ENCODE measurements at places on chromosomes 3 and 15.
A peak's percentile ranks its signal among the peaks of the same experiment; 100 is the strongest.

DNA sequence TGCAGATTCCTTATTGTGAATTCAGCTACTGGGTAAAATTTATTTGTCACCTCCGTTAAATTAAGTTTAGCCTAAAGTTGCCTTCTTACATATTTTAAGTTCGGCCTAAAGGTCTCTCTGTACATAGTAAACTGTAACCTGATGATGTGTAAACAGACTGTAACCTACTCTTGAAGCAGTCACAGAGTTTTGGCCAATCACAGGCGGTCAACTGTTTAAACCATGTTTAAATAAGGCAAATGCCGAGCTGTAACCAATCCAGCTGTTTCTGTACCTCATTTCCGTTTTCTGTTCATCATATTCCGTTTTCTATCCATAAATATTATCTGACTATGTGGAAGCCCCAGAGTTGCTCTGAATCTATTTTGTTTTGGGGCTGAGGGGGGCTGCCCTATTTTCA is 2.4 kb upstream of the ADAMTSL3 start:
- no peak for DNase-seq

GRCh38 chr15:74657846-74658245 is 38.0 kb downstream of the EDC3 start:
- DNase-seq = peak; percentile 64

DNA sequence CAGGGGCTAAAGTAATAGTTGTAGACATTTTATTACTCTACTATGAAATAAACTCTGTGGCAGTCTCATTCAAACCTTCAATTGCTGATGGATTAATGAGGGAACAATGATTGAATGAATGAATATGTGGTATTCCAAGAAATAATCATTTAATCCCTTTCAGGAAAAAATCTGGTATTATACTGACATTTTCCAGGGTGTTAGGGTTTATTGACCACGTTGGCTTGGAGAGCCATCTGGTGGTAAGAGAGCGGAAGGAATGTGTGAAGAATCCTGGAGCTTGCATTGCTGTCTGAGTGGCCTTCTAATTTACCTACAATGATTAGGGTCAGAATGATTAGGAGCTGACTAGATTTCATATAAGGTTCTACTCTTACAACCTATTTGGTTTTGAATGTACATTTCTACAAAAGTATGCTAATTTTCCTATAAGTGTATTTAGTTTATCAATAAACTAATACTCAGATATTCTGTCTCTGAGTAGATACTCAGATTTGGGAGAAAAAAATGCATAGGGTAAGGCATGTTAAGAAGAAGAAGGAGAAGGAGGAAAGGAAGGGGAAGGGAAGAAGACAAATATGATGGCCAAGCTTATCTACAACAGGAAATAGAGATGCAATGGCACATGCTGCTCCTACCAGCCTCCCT is 249.9 kb downstream of the ROBO1 start:
- DNase-seq = peak; percentile 27

GRCh38 chr3:55442861-55443260 is 44.2 kb downstream of the WNT5A start:
- peak; percentile 22 for DNase-seq

DNA sequence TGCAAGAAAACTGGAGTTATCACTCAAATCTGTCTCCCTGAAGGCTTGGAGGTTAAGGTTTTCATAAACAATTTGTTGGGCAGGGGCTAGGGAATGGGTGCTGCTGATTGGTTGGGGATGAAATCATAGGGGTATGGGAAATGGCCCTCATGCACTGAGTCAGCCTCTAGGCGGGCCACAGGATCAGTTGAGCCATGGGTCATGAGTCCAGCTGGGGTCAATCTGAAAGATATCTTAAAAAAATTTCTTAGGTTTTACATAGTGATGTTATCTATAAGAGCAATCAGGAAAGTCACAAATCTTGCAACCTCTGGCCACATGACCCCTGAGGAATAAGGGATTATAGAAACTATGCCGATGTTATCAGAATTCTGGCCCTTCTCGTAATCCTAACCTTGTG is 491.7 kb downstream of the ZIC1 start:
- DNase-seq = no peak

Data from EH (cell line).